ENCODE measurements at places on chromosomes 6 and 20. TPM values are rescaled to one million over a fixed set of nuclear protein-coding genes. Genes with fewer than 3 reads are reported as not detected.

DEFB112 gene
- total RNA-seq: not detected

TREM2 gene
- total RNA-seq: 0.40 TPM

FOXA2 gene
- not detected for total RNA-seq

EDN3 gene
- not detected for total RNA-seq

LPIN3 gene
- total RNA-seq: 14.9 TPM

PLEKHG1 gene
- total RNA-seq: 9.6 TPM

IMPG1 gene
- total RNA-seq: not detected

RAE1 gene
- total RNA-seq: 13.1 TPM

DNA sequence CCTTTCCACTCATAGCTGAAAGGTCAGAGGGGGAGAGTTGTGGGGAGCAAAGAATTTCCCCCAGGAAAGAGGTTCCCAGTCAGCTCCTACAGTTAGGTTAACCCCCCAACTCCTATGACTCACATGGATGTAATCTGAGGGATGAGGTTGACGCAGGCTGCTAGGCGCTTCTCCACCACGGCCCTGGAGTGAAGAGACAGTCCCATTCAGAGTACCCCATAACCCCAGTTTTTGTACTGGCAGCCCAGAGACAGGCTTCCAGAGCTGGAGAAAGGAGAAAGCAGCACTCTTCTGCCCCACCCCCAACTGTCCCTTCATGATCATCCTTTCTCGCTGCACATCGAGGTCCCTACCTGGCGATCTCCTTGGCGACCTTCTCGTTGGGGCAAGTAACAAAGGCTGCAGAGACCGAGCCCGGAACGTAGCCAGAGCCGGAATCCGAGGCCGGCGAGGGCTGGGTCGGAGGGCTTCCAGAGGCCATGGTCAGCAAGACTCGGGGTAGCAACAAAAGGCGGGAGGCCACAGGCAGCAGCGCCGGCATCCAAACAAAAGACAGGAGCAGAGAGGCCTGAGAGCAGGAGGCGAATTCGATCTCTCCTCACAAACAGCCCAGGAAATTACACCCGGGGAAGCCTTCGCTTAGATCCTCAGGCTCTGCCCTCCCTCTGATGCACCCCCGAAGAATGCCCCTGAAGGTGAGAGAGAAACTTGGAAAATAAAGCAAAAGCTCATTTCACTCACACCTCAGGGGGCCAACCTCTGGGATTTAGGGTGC, 592 bp downstream of the CUTA start:
- no peak for DNase-seq

DNA sequence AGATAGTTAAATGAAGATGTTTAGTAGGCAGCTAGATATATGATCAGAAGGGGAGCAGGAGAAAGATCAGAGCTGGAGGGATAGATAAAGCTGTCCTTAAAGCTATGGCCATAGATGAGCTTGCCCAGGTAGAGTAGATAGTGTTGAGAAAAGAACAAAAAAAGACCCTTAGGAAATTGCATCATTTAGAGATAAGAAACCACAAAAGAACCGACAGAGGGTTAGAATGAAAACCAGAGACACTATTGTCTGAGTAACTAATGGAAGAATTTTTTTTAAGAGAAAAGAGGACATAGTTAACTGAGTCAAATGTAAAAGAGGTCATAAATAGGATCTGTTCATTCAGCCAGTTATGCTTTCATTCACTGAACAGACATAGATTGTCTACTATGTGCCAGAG, 101.8 kb downstream of the TNFAIP3 start:
- DNase-seq: no peak

DNA sequence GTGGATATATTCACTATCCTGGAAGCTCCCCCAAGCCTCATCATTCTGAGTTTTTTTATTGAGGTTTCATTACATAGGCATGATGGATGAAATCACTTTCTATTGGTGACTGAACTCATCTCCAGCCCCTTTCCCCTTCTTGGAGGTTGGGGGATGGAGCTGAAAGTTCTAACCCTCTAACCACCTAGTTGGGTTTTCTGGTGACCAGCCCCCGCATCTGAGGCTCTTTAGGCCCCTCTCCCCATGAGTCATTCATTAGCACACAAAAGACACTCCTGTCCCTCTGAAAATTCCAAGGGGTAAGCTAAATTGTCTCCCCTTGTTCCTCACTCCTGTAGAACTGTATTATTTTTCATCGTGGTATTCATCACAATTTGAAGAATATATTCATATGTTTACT, 33.3 kb downstream of the GFRA4 start:
- no peak for DNase-seq

DNA sequence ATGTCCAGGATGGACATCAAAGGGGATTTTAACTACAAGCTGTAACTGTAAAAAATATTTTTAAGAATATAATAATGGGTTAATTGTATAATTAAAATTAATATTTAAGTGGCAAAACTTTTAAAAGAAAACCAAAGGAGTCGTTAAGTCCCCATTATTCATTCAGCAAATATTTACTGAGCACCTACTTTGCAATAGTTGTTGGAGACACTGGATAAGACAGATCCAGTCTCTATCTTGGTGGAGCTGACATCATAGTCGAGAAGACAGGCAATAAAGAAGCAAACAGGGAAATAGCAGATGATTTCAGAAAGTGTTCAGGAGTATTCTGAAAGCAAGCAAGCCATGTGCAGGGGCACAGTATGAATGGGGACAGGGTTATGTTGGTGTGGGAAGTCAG, 137.0 kb downstream of the CEBPB start:
- DNase-seq: no peak

DNA sequence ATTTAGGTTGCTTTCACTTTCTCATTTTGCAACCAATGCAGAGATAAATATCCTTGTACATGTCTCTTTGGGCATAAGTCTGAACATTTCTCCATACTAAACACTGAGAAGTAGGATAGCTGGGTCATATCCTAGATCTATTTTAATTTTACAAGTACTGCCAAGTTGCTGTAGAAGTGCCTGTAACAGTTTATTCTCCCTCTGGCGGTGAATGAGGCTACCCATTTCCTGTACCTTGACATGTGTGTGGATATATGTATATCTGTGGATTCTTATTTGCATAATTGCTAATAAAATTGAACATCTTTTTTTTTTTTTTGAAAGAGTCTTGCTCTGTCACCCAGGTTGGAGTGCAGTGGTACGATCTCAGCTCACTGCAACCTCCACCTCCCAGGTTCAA, 48.0 kb upstream of the PNRC1 start:
- no peak for DNase-seq

DNA sequence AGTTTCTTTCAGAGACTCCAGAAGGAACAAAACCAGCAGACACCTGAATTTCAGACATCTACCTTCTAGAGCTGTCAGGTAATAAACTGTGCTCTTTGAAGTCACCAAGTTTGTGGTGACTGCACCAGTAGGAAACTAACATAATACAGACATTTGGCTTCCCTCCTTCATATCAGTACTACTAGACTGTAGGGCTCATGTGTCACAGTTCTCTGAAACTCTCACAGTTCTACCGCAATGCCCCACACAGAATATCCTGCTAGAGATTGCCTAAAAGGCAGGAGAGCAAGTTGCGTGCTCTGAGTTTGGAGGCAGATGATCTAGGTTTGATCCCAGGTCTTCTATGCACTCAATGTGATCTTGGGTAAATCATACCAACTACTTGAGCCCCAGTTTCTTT, 205.0 kb upstream of the LRFN2 start:
- no peak for DNase-seq

DNA sequence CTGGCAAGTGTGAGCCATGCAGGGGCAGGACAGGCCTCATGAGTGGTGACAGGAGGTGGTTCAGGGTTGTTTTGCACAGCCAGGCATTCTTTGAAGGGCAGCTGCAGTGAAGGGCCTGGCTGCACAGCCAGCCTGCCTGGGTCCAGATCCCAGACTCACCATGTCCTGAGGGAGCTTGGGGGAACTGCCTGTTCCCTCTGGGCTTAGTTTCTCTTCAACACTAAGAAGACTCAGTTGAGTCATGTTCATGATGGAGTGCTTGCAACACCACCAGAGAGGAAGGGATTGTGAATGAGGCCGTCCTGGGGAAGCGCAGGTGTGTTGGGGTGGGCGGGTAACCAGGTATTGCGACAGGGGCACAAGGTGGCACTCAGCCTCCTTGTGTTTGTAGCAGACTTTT, 102.4 kb downstream of the CDH26 start:
- DNase-seq: peak; percentile 54

- no peak for DNase-seq
These were observed 59.4 kb upstream of the TMEM30A start for GRCh38 chr6:75344021-75344420.

DNA sequence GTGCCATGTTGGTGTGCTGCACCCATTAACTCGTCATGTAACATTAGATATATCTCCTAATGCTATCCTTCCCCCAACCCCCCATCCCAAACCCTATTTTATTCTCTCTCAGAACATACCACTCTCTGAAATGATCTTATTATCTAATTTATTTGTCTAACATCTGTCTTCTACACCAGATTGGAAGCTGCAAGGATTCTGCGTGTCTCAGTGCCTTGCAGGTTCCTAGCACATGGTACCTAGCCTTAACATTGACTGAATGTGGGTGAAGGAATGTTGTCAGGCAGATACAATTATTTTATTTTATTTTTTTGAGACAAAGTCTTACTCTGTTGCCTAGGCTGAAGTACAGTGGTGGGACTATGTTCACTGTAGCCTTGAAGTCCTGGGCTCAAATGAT, 124.9 kb downstream of the BCAS1 start:
- no peak for DNase-seq

GRCh38 chr20:57158474-57158873, 108.0 kb downstream of the BMP7 start:
- no peak for DNase-seq

- DNase-seq: no peak
These were observed 116.0 kb upstream of the SLC35B3 start for GRCh38 chr6:8551386-8551785.

- peak; percentile 46 for DNase-seq
These were observed 37.0 kb downstream of the RRBP1 start for GRCh38 chr20:17645010-17645409.

DNA sequence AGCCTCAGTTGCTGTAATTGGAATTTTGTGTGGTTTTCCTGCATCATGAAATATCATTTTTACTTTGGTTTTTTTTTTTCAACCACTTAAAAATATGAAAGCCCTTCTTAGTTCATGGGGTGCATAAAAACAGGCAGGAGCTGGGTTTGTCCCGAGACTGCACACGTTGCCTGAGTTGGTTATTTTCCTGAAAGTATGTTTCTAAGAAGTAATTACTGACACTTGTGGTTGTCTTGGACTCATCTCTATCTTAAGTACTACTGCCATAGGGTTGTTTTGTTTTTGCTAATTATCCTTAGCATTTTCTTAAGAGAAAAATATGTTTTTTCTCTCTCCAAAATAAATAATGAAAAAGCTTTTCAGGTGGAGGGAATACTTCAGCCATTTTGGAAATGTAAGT, 40.1 kb downstream of the FAM120B start:
- DNase-seq: no peak

- no peak for DNase-seq
These were observed 126.5 kb upstream of the HDGFL1 start for GRCh38 chr6:22442826-22443225.

GRCh38 chr20:35013421-35014411, 58.0 kb downstream of the MYH7B start:
- DNase-seq: no peak

DNA sequence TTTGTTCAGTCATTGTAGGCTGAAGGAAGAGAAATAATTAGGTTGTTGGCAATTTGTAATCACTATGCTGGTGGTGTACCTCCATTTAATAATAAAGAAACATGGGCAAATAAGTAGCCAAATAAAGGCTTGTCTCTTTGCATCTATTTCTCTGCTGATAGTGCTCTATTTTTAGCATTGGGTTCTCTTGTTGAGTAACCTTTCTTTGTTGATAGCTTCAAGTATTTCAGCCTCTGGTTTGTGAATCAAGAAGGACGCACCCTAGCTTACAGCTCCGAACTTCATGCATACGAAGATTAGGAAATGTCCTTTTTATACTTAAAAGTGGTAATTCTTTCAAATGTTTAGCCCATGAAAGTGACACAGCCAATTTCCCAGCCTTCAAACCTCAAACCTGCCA, 2.6 kb downstream of the PPP1R14C start:
- no peak for DNase-seq

GRCh38 chr6:36713846-36714245, 16.2 kb downstream of the RAB44 start:
- no peak for DNase-seq

- no peak for DNase-seq
These were observed 24.6 kb upstream of the ZNF133 start for GRCh38 chr20:18263723-18264122.

DNA sequence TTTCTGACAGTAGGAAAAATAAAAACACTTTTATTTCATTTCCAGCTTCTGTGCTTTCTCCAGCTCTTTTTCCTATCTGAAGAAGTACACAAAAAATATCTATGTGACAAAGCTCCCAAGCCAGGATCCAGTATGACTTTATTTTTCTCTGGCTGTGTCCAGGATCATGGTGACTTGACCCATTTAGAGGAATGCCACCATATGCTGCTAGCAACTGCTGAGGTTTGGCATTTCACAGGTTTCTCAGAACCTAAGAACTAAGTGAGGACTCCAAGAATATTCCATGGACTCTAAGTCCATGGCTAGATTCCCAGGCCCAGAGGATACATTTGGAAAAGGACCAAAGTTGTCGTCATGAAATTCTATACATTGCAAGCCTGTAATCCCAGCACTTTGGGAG, 876.6 kb upstream of the FLRT3 start:
- no peak for DNase-seq

DNA sequence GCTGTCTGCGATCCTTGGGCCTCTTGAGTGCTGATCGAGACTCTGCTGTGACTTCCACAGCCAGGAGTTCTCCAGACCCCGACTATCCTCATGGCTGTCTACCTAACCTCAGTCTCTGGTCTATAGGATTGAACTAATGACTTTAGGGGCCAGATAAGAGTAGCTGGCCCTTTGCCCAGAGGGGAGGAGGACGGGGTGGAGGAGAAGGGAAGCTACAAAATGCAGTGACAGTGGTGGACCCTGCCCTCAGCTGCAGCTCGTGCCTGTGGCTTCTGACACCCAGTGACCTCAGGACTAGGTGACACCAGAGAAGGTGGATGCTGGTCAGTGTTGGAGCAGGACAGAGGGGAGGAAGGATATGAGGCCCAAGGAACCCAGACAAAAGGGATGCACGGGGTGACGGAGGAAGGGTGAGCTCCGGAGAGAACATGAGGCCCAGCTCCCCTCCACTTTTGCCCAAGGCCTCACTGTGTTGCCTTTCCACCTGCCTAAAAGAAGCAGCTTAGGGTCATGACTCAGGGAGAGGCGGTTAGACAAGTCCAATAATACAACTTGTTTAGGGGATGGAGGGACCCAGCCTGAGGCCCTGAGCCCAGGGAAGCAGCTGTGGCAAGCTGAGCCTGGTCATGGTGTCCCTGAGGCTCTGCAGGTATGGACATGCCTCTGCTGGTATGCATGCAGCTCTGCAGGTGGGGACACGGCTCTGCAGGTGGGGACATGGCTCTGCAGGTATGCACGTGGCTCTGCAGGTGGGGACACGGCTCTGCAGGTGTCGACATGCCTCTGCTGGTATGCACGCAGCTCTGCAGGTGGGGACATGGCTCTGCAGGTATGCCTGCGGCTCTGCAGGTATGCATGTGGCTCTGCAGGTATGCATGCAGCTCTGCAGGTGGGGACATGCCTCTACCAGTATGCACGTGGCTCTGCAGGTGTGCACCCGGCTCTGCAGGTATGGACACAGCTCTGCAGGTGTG, 67.7 kb downstream of the SYNJ2 start:
- DNase-seq: no peak

GRCh38 chr20:24403406-24403805, 66.0 kb upstream of the SYNDIG1 start:
- DNase-seq: no peak
